ENCODE measurements at places on chromosomes 6 and 20. TPM values are rescaled to one million over a fixed set of nuclear protein-coding genes. Genes with fewer than 3 reads are reported as not detected.

The ZNF831 gene
- not detected for total RNA-seq

DNA sequence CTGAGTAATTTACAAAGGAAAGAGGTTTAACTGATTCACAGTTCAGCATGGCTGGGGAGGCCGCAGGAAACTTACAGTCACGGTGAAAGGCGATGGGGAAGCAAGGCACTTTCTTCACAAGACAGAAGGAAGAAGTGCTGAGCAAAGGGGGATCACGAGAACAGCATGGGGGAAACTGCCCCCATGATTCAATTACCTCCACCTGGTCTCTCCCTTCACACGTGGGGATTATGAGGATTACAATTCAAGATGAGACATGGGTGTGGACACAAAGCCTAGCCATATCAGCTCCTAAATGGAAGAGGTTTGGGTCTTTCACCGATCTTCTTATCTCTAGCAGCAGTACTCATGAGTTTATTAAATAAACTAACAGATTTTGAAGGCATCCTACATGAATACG, 152.9 kb upstream of the RUNX2 start:
- DNase-seq, result no peak

- DNase-seq, result no peak
These were observed 41.0 kb downstream of the TMEM242 start for GRCh38 chr6:157282284-157282683.

- DNase-seq, result no peak
These were observed 462.3 kb upstream of the FLRT3 start for GRCh38 chr20:14799545-14800216.

The ALDH8A1 gene
- total RNA-seq, result not detected

GRCh38 chr6:165118736-165119135, 190.7 kb downstream of the C6orf118 start:
- no peak for DNase-seq

The SNPH gene
- total RNA-seq, result 0.90 TPM
